ENCODE measurements at places on chromosomes 7 and 10. TPM values are rescaled to one million over a fixed set of nuclear protein-coding genes. Genes with fewer than 3 reads are reported as not detected.

- no peaks in the 10 kb centered on the region for H3K4me1 ChIP-seq
- H3K27ac ChIP-seq, result no peak overlapping the region
- no peaks in the 10 kb centered on the region for H3K36me3 ChIP-seq
- DNase-seq, result no peak
- H3K27me3 ChIP-seq, result no peaks in the 10 kb centered on the region
Observed at GRCh38 chr10:27723436-27723835, 22.2 kb downstream of the MKX start.

Gene LRRC18
- total RNA-seq, result not detected

Gene MRC1
- total RNA-seq, result not detected

- DNase-seq, result peak; percentile 31
- no peak overlapping the region for H3K27ac ChIP-seq
- H3K27me3 ChIP-seq, result no peaks in the 10 kb centered on the region
- no peak overlapping the region for H3K4me3 ChIP-seq
- no peaks in the 10 kb centered on the region for H3K36me3 ChIP-seq
Observed at GRCh38 chr10:131736321-131736980, 164.4 kb upstream of the PPP2R2D start.

Gene KLF14
- not detected for total RNA-seq
